T follicular helper cell (primary cell): ENCODE measurements at places on chromosomes 13 and 19.

GRCh38 chr13:75633285-75633684 is 2.8 kb upstream of the LMO7 start:
- DNase-seq, result no peak

DNA sequence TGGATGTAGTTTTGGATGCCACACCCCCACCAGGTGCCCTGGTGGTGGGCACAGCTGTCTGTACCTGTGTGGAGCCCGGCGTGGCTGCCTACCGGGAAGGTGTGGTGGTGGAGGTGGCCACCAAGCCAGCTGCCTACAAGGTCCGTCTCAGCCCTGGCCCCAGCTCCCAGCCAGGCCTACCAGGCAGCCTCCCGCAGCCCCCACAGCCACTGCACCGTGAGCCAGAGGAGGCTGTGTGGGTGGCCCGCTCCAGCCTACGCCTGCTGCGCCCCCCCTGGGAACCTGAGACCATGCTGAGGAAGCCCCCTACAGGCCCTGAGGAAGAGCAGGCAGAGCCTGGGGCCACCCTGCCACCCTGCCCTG is 3.5 kb downstream of the CIC start:
- DNase-seq, result no peak

- DNase-seq, result no peak
Measured at GRCh38 chr19:16904599-16904998, 15.8 kb downstream of the F2RL3 start.

DNA sequence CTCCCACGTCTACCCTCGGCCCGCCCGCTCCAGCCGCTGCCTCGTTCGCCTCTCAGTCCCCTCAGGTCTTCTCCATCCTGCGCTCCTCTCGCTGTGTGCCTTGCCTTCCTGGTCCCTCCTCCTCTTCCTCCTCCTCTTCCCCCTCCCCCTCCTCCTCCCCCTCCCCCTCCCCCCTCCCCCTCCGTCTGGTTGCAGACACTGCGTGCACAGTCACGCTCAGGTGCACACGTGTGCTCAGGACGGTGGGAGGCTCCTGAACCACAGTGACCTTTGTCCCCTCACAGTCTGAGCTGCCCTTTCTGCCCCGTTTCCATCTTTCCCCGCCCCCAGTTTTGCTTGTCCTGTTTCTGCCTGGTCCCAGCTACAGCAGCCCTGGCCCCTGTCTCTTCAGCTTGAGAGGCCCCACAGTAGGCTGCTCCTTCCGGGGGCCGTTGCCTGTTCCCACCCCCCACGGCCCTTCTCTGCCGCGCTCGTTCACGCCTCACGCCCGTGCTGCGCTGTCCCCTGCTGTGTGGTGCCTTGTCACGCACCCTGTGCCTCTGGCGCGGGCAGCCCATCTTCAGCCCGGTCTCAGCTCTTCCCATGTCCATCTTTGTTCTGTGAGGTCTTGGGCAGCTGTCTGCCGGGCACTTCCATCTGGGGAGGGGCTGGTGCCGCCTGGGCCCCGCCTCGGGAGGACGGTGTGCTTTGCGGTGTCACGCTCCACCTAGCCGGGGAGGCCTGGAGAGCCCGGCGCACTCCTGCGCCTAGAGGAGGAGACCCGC is 13.8 kb upstream of the RPS15 start:
- no peak for DNase-seq

DNA sequence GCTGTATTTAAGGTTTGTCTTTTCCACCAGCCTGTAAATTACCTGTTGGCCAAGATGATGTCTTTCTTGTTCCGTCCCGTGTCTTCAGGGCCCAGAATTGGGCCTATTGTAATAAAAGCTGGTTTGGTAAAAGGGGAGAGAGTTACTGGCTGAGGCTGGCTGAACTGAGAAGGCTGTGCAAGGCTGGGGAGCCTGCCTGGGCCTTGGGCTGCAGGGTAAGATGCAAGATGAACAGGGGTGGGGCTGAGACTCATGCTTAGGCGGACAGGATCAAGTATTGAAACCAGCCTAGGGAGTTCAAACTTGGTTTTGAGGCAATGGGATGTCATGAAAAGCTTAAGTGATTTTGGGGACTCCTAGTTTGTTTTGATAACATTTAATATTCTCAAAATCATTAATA is 142.3 kb downstream of the PCCA start:
- DNase-seq, result no peak

GRCh38 chr19:16014923-16015804 is 61.1 kb upstream of the TPM4 start:
- DNase-seq, result no peak

DNA sequence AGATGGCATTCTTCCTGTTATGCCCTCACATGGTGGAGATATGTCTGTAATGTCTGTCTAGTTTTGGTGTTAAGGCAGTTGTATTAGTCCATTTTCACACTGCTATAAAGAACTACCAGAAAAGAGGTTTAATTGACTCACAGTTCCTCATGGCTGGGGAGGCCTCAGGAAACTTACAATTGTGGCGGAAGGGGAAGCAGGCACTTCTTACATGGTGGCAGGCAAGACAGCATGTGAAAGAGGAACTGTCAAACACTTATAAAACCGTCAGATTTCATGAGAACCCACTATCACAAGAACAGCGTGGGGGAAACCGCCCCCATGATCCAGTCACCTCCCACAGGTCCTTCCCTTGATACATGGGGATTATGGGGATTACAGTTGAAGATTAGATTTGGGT is 3.2 kb downstream of the ZNF441 start:
- no peak for DNase-seq

- no peak for DNase-seq
Measured at GRCh38 chr13:29918845-29919244, 68.4 kb upstream of the UBL3 start.

DNA sequence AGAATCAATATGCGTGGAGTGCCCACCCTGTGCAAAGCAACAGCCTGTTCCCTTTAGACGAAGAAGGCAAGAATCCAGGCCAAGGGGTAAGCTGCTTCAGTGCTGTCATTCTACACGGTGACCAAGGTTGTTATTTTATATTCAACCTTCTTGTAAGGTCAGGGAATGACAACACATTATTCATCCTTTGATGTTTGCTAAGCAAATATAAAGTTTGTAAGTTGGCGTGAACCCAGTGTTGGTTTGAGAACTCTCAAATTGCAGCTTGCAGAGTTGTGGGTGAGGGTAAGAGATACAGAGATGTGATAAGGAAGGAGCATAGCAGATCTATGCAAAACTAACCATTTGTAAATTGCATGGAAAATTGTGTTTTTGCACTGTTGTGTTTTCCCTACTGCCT is 436.7 kb downstream of the FGF9 start:
- DNase-seq, result no peak

- no peak for DNase-seq
Measured at GRCh38 chr13:60482012-60482411, 85.0 kb downstream of the TDRD3 start.

DNA sequence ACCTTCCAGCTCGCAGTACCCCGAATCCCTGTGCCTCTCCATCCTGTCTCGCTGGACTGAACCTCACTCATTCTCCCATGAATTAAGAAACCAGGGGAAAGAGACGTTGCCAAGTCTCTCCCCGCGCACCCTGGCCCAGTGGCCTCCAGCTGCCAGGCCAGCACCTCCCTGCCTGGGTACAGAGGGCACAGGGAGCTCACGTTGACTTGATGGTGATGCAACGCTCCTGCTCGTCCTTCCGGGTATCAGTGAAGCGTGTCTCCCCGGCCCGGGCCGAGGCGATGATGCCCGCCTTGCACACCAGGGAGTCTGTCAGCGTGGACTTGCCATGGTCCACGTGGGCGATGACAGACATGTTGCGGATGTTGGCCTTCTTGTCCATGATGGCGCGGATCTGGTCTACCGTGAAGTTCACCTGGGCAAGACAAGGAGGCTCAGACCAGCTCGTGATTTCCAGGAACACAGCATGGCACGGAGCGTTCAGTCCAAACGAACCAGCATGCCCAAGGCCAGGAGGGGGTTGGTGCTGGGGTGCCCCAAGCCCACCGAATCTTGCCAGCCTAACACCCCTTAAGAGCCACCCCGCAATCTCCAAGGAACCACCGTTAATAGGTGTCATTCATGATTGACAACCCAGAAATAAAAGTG is 1.2 kb downstream of the EEF2 start:
- no peak for DNase-seq

DNA sequence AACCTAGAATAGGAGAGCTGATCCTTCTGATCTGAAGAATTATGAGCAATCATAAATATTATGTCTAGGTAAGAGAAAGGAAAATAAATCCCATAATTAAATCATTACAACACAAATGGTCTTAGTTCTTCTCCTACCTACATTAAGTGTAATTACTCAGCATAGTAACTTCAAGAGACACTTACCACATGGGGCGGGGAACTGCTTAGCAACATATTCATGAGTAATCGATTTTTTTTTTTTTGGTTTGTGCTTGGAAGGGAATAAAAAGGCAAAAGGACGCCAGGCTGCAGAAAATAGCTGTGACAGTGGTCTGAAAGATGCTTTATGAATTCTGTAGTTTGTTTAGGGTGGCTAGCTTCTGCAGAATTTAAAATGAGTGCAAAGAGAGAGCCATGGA is 103.3 kb upstream of the HTR2A start:
- DNase-seq, result no peak

GRCh38 chr19:46639358-46640182 is 3.6 kb upstream of the GNG8 start:
- DNase-seq, result no peak

DNA sequence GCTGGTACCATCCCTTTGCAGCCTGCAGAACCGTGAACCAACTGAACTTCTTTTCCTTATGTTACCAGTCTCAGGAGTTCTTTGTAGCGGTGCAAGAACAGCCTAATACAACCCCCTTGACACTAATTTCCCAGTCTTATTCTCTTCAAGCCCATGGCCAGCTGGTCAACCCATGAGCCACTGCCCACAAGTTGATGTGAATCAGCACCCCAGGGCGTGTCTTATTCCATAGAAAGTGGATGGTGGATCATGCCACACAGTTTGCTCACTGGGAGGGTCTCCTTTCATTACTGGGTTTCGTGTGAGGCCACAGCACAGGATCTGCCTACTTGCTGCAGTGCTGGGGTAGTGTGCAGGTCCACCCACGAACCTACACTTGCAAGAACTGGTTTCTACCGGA is 27.0 kb downstream of the TEX29 start:
- DNase-seq, result no peak

DNA sequence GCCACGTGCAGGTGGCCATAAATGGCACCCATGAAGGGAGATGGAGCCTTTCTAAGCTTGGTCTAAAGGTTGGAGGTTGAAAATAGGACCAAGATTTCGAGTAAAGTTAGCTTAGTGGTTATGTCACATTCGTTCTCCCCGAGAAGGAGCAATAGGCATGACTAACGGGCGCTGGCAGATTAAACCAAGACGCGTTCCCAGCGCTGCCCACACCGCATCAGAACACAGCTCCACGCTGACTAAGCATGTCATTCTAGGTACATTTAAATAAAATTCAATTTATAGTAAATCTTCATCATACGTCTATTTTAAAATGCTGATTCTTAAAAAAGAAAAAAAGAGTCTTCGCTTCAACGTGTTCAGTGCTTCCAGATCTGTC is 95.0 kb upstream of the IRS2 start:
- DNase-seq, result no peak

DNA sequence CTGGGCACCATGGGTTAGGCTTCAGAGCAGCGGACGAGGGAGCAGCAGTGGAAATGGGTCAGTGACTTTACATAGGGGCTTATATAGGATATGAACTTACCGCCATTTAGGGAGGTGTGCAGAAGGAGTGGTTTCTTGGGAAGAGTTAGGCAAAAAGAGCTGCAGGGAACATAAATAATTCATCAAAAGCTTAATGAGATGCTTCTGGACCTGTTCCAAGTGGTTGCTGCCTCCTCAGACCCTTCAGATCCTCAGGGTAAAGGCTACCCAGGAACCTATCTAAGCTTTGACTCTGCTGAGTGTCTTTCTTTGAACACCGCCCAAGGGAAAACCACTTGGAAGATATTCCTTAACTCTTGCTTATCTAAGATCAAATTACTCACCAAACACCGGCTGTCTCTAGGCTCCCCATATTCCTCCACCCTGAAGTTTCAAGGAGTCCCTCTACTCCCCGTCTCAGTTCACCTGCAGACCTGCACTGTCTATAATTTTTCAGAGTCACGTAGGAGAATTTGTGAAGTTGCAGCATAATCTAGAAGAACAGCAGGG is at the start of gene IGFL4:
Gene IGFL4 (minus strand): TSS at position 51 of the 549 bp plus-strand sequence. CDS start 40 bp downstream, at position 11.
- DNase-seq, result no peak

DNA sequence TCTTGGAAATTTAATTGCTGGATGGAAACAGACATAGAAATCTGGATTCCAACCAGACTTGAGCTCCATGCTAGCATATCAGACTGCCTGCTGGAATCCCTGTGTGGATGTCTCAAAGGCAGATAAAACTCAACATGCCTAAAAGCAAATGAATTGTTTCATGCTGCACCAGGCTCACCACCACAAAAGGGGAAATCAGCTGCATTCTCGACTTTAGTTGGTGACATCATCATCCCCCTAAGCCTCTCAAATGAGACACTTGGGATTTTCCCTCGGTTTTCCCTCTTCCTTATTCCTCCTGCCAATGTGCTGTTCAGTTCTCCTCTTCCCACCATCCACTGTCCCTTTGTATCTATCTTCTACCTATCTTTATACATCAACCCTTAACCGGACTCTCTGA is 134.3 kb downstream of the ZDHHC20 start:
- DNase-seq, result no peak

DNA sequence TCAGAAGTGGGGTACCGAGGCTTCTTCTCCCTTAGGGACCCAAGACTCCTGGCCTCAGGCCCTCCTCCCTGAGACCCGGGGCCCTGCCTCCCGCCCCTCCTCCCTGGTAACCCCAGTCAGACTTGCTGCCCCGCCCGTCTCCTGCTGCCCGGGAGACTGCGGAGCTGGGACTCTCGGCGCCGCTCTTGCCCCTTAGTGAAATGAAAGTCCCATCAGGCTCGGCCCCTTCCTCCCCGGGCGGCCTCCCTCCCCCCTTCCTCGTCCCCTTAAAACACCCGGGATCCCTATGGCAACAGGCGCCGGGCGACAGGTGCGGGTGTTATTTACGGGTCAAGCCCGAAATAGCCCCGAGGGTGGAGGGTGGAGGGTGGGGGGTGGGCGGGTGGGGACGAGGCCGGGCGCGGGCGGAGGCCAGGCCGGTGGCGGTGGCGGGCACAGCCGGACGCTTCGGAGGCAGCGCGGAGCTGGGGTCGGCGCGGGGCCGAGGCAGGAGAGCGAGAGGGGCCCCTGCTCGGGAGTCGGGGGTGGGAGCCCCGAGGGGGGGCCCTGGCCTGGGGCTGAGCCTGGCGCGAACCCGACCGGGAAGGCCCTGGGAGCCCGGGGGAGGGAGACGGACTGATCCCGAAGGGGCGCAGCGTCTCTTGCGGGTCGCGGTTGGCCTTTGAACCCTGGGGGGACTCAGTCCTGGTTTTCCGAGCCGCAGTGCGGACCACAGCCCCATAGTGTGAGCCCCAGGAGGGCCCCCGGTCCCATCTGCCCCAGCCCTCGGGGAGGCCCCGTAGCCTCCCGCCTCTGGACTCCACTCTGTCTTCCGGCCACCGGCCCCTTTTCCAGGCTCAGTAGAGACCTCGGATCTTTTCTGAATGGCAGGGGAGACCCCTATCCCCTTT is at the start of gene CACNG6:
Gene CACNG6 (plus strand): TSS at position 414 of the 890 bp plus-strand sequence. CDS start 1,241 bp downstream, outside the sequence.
- DNase-seq, result no peak

DNA sequence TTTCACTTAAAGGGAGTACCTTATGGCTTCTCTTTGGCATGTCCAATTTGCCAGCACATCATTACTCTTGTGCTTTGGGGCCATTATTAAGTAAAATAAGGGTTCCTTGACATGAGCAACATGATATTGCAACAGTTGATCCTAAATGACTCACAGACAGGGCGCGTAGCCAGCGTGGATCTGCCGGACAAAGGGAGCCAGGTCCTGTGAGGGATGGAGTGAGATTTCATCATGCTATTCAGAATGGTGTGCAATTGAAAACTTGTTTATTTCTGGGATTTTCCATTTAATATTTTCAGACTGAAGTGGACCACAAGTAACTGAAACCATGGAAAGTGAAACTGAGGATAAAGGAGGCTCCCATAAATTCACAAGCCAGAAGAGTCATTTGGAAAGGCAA is 48.6 kb upstream of the WASF3 start:
- no peak for DNase-seq
